ENCODE measurements at places on chromosomes 2 and 18.

GRCh38 chr2:240200230-240201051 is 60.0 kb upstream of the OTOS start:
- DNase-seq: no peak

DNA sequence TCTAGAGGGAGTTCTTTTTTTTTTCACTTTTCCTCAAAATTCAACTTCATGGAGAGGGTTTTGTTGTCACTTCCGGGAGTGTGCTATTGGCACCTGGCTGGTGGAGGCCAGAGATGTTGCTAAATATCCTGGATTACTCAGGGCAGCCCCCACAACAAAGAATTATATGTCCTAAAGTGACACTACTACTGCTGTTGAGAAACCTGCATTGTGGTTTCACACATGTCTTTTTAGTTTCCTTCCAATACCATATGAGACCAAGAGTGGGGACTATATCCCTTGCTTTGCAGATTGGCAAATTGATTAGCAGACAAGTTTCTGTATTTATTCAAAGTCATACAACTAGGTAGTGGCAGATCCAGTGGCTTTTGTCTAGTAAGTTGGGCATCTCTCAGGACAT is 826.8 kb downstream of the TRIB2 start:
- DNase-seq: no peak

- DNase-seq: no peak
Measured at GRCh38 chr2:88885275-88885674, 193.8 kb downstream of the RPIA start.

DNA sequence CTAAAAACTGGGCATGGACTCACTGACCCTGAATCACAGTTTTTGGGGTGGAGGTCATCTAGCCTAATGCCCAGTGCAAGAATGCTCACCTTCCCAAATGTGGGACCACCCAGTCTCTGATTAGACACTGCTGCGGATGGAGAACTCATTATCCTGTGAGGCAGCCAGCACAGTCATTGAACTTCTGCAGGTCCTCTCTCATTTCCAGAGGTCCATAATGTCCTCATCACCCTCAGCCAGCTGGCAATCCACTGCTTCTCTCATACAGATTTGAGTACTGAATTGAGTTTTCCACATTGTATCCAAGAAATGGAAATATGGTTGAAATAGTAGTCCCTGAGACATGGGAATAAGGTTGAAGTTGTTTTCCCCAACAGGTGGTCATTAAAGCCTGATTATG is 5.0 kb upstream of the MYO5B start:
- no peak for DNase-seq

DNA sequence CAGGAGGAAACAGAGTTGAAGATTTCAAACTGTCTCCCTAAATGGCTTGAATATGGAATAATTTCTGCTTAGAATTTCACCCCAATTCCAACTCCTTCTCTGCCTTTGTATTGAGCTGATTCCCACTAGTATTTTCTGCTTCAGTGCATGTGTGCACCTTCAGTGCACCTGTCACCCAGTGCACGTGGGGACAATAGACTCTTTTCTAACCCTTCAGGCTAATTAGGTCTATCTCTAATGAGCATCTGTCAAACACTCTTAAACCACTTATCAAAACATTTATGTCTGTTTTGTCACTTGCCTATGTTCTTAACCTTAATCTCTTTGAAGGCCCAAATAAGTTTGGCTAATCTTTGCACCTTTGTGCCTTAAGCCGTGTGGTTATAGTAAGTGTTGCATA is 232.0 kb upstream of the NETO1 start:
- DNase-seq: no peak

- DNase-seq: no peak
Measured at GRCh38 chr2:168639018-168639417, 163.4 kb upstream of the NOSTRIN start.

GRCh38 chr2:27885661-27886060 is 4.5 kb downstream of the RBKS start:
- no peak for DNase-seq

GRCh38 chr18:50857694-50858093 is 21.2 kb upstream of the ME2 start:
- no peak for DNase-seq

GRCh38 chr18:69968039-69968438 is 20.4 kb upstream of the CD226 start:
- no peak for DNase-seq

DNA sequence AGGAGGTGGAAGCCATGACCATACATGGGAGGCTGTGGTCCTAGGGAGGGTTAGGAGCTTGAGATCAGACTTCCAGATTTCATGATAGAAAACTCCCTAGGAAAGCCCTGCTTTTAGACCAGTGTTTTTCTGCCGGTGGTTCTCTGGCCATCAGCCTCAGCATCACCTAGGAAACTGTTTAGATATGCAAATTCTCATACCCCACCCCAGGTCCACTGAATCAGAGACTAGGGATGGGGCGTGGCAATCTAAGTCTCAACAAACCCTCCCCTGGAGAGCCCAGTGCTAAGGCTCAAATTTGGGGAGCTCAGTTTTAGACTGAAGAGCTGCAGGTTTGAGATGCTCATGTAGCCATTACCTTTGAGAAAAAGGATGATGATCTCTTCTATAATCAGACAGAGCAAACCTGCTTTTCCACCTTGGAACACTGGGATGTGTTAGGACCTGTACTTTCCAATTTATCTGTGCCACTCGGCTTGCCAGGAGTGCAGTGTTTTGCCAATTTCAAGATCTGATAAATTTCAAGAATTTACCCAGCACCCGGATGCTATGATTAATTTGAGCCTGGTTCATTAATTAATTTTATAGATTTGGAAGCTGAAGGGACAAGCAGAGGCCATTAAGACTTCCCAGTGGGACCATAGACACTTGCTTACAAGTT is 31.5 kb upstream of the LYPD6B start:
- DNase-seq: no peak

Measured in cerebellar nuclear complex (tissue), 1 donor.